Activated CD8-positive, alpha-beta memory T cell treated with anti-CD3 and anti-CD28 coated beads for 1 hour (primary cell): ENCODE measurements at places on chromosomes 13 and 19.

- no peak for DNase-seq
Measured at GRCh38 chr19:32828643-32829344, 40.8 kb downstream of the SLC7A9 start.

- no peak for DNase-seq
Measured at GRCh38 chr13:30587739-30588138, 30.0 kb upstream of the USPL1 start.

DNA sequence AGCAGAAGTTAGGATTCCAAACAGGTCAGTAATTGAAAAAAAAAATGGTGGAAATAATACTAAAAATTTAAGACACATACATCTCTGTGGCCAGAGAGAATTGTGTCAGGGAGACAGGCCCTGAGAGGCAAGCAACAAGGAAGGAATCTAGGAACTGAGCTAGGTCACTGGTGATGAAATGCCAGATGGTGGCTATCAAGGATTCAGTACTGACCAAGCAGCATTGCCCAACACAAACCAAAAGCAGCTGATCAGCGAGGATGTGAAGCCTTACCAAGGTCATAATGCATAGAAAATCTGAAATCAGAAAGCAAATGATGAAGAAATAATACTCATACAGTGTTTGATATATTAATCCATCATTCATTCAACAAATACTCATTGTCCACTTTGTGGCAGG, 905.0 kb downstream of the GPC5 start:
- DNase-seq: no peak

- DNase-seq: no peak
Measured at GRCh38 chr13:108463340-108463739, 166.1 kb upstream of the MYO16 start.

DNA sequence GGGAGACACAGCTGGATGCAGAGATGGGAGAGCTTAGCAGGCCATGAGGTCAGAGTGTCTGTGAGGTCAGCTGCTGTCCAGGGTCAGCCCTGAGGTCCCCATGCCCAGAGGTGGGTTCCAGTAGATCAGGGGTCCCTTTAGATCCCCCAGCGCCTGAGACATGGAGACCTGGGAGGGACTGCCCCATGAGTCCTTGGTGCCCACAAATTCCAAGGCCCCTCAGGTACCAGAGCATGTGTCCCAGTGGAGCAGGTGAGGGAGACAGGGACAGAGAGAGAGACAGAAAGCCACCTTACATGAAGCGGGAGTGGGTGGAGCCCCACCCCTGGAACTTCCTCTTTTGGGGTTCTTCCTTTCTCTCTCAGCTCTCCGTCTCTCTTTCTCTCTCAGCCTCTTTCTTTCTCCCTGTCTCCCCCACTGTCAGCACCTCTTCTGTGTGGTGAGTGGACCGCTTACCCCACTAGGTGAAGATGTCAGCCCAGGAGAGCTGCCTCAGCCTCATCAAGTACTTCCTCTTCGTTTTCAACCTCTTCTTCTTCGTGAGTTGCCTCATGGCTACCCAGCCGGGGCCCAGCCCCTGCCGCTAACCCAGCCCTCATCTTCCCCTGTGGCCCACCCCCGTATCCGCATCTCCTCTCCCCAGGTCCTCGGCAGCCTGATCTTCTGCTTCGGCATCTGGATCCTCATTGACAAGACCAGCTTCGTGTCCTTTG, at the start of gene CD37:
TSS of gene CD37 (plus strand) at position 336 of the 713 bp plus-strand sequence. CDS start at position 471, 135 bp downstream.
- DNase-seq: peak; percentile 45

DNA sequence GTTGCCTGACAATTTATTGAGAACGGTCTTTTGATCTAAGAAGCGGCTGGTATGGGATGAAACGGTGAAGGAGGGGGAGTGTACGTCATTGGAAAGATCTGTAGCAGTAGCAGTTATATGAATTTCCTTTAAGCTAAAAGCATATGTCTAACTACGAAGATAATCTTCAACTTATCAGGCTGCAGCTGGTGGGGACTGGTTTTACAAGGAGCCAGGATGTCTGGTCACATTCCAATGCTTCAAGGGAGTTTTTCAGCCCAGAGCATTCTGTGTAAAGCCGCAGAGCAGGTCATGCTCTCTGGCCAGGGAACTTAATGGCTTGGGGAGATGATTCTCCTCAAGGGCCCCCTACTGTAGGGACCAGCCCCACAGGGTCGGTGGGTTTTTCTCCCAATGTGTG, 29.2 kb downstream of the CLEC4M start:
- DNase-seq: no peak

- no peak for DNase-seq
Measured at GRCh38 chr13:81017513-81018152, 676.7 kb upstream of the SPRY2 start.

DNA sequence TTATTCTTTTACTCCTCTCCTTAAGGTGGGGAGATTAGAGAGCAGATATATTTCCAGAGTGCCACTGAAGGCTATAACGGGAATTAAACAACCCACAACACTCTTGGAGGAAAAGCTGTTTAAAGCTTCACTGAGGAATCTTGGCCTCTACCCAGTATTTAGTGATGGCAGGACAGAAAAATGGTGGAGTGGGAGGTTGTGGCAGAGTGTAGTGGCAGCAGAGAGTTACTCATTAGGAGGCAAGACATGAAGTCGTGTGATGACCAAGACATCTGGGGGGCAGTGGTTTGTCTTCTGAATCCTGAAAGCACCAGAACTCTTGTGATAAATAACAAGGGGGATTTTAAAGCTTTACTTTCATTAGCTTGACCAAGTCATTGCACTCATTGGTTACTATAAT, 563.5 kb upstream of the SLITRK5 start:
- no peak for DNase-seq

DNA sequence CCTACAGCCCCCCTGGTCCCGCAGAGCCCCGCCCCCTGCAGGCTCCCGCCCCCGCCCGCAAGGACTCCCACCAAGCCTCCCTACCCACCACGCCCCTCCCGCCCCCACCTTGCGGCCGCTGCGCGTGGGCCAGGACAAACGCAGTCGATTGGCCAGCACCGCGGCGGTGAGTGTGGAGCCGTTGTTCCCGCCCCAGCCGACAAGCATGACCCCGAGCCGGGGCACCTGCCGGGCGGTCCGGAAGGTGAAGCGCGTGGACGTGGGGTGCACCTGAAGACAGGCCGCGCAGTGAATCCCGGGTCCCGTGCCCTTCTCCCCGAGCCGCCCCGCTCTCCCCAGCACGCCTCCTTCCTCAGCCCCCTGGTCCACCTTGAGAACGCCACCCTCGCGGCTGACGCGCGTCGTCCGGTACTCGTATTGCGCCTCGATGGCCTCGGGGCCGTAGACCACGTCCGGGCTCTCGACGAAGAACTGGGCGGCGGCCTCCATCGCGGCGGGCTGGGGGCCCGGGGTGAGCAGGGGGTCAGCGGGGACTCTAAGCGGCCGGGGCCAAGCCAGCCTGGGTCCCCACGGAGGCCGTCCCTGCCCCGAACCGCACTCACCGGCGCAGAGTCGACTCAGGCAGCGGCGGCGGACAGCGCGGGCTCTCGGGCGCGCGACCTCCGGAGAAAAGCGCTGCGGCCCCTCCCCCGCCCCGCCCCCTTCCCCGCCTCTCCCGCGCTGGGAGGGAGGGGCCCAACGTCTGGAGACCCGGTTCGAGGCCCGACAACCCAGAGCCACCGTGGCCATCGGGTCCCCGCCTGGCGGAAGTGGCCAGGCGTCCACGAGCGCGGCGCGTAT, at the start of gene ISYNA1:
TSS of gene ISYNA1 (minus strand) at position 643 of the 840 bp plus-strand sequence. CDS start at position 489, 154 bp downstream.
- no peak for DNase-seq

DNA sequence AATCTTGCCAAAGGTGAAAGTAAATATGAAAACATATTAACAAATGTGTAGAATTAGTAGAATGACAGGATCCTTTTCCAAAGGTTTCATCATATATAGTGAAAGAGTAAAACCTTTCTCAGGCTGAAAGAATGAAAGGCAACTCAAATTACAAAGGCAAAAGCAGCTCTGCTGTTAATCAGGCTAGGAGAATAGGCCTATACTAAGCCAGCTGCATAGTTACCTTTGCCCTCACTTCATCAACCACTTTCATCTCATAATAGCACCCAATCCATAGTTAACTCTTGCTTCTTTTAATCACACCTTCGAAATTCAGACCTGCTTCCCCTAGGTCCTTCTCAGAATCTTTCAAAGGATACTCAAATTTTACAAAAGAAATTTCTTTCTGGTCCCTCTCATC, 1167.6 kb upstream of the ATXN8OS start:
- DNase-seq: no peak

DNA sequence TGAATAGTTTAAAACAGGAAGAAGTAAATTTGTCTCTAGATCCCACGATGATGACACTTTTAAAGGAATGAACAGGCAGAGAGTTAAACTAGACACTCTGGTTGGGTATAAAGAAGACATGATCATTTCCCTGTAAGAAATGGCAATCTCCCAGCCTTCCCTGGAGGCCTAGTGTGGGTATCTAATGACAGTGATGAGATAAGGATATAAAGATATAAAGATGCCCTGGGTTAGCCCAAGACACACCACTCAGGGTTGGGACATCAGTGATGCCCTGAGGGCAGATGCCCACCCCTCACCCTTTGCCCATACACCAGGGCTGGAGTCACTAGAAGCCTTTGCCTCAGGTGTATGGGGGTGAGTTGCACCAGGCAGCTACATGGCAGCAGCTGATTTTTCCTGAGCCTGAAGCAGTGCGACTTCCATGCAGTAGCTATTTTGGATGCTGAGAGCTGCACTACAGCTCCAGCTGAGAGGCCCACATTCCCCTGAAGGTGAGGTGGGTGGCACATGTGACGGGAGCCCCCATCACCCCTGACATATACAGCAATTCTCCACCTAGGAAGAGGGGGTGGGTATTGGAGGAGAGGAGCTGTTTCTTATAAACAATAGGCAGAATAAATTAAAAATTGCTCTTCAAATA, 177.5 kb downstream of the NDFIP2 start:
- no peak for DNase-seq

DNA sequence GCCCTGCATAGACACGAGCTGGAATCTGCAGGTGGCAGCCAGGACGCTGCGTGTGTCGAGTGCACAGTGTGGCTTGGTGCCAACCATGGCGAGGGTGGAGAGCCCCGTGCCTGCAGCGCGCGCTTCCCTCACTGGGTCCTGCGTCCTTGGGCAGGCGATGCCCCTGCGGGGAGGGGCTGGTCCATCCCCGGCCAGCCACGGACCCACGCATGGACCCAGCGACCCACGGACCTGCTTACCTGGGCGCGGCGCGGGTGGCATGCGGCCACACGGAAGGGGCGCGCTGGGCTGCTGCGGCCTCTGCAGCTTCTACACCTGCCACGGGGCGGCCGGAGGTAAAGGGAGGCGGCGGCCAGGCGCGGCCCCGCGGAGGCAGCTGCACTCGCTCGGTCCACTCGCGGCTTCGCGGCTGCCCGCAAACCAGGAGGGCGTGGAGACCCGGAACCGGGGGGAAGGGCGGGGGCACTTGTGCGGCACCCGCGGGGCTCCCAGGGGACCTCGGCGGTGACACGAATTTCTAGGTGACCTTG, 569 bp upstream of the MCF2L start:
- no peak for DNase-seq

DNA sequence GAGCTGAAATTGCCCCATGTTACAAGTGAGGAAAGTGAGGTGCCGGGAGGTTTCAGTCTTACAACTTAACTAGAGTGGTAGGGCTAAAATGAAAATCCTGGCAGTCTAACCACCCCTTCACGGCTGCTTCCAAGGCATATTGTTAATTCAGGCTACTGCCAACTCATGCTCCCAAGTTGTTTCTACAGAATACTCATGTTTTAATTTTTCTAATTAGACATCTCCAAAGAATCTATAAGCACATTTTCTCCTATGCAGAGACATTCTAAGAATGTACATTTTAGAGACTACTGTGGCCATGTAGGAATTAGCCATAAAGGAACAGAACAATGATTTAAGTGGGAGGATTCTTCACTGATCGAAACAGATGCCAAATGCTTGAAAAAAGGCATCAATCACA, 7.0 kb upstream of the TSC22D1 start:
- no peak for DNase-seq

GRCh38 chr19:9751446-9751845, 17.1 kb downstream of the ZNF846 start:
- no peak for DNase-seq

- no peak for DNase-seq
Measured at GRCh38 chr13:100694722-100695508, 20.3 kb upstream of the TMTC4 start.

DNA sequence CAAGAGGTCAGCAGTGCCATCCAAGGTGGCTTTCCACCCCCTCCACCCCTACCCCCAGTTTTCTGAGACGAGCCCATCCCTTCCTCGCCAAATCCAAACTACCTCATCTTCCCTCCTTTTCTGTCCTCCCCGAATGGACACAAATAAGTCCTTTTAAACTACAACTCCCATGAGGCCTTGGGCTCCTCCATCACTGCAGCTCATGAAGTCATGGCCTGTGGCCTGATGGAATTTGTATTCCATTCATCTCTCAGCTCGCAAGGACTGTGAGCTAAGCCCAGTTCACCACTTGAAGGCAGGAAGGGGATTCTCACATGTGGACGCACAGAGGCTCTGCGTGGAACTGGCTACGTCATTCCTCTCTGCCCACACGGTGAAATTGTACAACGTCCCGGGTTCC, 12.5 kb downstream of the PTPRH start:
- no peak for DNase-seq

GRCh38 chr13:39283072-39283471, 244.8 kb downstream of the NHLRC3 start:
- no peak for DNase-seq

DNA sequence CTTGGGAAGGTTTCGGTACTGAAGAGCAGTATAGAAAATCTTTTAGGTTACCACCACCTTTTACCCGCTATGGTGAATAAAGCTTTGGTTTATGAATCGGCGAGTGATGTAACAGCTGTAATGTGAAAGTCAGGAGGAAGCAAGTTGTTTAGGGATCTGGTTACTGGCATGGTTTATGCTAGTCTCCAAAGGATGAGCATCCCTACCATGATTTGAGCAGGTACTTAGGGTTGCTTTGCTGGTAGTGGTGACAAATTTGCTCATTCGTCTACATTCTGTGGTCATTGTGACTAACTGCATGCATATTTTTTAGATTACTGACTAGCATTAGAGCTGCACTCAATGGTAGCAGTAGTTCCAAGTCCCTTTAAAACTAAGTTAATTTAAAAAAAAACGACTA, 104.1 kb downstream of the FRY start:
- DNase-seq: no peak

- DNase-seq: no peak
Measured at GRCh38 chr13:78145276-78145675, 226.6 kb upstream of the EDNRB start.

- no peak for DNase-seq
Measured at GRCh38 chr13:48291730-48292129, 11.8 kb upstream of the RB1 start.

- no peak for DNase-seq
Measured at GRCh38 chr13:22936228-22936627, 244.6 kb upstream of the SGCG start.
